ENCODE measurements at places on chromosomes 13 and 19. TPM values are rescaled to one million over a fixed set of nuclear protein-coding genes. Genes with fewer than 3 reads are reported as not detected.

DNA sequence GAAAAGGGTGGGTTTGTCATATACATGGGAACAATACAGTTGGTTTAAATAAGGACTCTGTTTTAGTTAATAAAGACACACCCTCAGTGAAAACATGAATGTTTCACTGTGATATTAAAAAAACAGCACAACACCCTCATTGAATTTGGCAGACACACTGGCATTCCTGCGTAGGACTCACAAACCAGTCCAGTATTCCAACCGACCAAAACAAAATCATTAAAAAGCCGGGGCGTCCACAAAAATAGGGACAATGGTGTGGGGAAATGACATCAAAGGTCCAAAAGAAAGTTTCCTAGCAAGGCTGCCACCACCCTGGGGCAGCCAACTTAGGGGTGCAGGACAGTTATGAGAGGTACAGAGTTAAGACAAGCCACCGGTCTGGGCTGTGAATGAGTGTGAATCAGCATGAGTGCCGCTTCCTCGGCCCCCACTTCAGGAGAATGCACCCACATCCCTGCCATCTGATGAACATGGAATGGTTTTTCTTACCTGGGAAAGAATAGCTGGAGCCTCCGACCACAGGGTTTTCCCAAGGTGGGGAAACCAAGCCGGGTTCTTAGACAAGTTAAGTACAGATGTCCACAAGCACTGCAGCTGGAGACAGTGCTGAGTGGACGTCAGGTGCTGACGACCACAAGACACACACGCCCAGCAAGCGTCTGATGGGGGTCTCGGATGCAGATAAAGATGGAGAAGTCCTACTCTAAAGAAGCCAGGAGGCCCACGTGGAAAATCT, 73.3 kb downstream of the KLF2 start:
- peak; percentile 38 for DNase-seq

DNA sequence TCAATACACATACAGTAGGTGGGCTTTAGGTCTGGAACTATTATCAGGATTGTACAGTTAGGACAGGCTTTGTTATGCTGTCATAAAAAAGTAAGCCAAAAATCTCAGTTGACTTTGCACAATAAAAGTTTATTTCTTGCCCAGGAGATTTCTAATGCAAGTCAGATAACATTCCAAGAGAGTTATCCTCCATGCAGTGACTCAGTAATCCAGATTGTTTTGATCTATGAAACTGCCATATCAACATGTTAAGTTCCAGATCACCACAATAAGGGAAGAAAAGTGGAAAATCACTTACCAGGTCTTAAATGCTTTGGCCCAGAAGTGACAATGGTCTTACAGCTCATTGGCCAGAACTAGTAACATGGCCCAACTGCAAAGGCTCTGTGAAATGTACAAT, 636.2 kb upstream of the KLF12 start:
- no peak for DNase-seq

DNA sequence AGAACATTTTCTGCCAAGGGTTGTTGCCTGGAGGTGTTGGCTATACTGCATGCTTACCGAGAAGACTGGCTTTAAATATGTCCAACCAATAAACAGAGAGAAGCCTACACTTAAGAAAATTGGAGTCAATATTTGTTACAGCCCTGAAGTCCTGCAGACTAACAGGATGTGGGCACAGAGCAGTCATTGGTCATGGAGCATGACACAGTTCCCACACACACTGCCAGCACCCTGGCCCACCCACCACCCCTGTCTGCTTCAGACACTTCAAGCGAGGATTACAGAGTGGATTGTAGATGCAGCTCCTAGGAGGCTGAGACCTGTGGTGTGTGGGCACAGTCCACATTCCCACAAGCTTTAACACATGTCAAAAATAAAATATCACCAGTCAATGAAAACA, 21.0 kb upstream of the SERP2 start:
- DNase-seq = no peak

- DNase-seq = no peak
Measured at GRCh38 chr13:110319397-110319773, 12.3 kb downstream of the COL4A2 start.

DNA sequence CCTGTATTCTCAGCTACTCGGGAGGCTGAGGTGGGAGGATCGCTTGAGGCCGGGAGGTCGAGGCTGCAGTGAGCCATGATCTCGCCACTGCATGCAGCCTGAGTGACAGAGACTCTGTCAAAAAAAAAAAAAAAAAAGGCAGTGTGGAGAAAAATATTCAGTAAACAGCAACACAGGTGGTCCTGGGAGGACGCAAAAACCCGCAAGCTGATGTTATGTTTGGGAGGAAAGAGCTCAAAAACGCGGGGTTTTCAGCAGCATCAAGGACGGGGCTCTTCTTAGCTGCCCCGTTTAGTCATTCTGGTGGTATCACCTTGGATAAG, 599 bp upstream of the ZNF784 start:
- DNase-seq = no peak

- no peak for DNase-seq
Measured at GRCh38 chr19:2986951-2987524, 9.7 kb downstream of the TLE6 start.

- DNase-seq = no peak
Measured at GRCh38 chr13:31286930-31287329, 87.2 kb downstream of the B3GLCT start.

Gene DIAPH3
- 0.32 TPM for total RNA-seq

Gene ADAMTS10
- total RNA-seq = 9.1 TPM

Gene DPF1
- not detected for total RNA-seq

Gene TLE2
- total RNA-seq = 55.7 TPM

Gene CPAMD8
- total RNA-seq = 14.1 TPM

GRCh38 chr13:33745370-33746324, 72.3 kb upstream of the RFC3 start:
- no peak for DNase-seq

Gene KCNJ14
- total RNA-seq = 0.24 TPM

Gene SLC6A16
- 1.5 TPM for total RNA-seq

Gene PLIN5
- total RNA-seq = 64.6 TPM

DNA sequence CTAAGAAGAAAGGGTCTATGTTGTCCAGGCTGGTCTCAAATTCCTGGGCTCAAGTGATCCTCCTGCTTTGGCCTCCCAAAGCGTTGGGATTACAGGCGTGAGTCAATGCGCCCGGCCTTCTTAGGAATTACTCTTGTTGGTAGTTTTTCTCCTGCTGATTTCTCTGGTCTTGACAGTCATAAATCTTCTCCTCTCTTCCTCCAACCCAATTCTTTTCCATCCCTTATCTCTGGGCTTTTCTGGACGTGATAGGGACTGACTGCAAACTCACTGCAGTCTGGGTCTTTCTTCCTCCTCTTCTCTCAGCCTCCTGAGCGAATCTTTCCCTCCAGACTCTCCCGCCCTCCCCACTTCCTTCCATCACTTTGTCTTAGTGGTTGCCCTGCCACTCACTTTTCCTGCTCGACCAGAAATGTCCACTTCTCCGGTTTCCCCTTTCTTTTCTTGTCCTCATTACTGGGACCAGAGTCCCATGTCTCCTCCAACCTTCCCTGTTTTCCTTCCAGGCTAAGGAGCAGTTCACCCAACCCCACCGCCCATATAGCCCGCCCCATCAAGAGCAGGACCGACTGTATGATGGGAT, 21.9 kb upstream of the TIMM44 start:
- DNase-seq = no peak

Gene IL4I1
- not detected for total RNA-seq

Gene KLC3
- total RNA-seq = not detected

DNA sequence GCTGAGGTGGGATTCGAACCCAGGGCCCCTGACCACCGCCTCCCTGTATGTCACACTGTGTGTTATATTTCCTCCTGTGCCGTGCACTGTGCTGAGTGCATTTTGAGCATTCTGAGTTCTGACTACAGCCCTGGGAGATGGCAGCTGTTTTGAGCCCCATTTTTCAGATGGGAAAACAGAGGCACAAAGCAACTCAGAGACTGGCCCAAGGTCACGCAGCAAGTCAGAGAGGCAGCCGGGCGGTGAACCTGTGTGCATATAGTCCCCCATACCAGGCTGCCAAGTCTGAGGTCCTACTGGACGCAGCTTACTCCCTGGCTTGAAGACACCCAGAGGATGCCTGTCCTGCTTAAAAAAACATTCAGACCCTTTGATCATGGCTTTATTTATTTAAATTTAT, 17.7 kb downstream of the MYH14 start:
- no peak for DNase-seq

Gene YJU2
- 7.8 TPM for total RNA-seq

Gene CGB3
- total RNA-seq = not detected

- peak; percentile 32 for DNase-seq
Measured at GRCh38 chr19:35320065-35320713, 8.8 kb upstream of the CD22 start.

Gene PVR
- 32.1 TPM for total RNA-seq

Measured in Right ventricle myocardium superior (tissue), 1 donor.